ENCODE measurements at places on chromosomes 3 and 15.

DNA sequence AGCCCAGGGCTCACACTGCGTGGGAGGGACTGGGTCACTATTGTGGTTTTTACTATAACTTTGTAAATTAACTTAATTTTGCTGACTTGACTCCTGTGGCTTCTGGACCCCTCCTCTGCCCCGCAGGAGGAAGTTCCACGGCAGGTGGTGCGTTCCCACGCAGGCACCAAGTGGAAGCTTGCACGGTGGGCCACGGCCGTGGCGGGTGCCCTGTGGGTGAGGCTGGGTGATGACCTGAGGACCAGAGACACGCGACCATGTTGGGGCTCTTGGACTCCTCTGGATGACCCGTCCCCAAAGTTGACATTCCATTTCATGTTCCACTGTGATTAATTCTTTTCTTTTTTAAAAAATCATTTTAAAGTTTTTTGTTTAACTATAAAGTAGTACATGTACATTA is 89.0 kb downstream of the FBLN2 start:
- DNase-seq: no peak

GRCh38 chr15:80163897-80164296 is 11.1 kb downstream of the FAH start:
- DNase-seq: no peak

DNA sequence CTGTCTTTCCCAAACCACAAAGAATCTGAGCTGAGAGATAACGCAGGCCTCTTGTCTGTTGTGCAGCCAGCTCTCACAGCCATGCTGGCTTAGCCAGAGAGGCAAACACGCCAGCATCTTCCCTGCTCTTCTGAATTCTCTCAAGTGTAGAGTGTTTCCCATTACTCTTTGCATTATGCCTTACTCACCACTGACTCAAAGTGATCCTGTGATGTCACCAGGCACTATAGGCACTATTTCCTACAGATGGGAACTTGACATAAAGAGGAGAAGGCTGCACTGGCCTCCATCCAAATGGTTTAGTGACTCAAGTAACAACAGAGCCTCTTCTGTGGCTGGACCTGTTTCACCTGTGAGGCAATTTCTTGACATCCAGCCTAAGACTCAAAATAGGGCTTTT is 44.4 kb downstream of the PDZRN3 start:
- DNase-seq: no peak

DNA sequence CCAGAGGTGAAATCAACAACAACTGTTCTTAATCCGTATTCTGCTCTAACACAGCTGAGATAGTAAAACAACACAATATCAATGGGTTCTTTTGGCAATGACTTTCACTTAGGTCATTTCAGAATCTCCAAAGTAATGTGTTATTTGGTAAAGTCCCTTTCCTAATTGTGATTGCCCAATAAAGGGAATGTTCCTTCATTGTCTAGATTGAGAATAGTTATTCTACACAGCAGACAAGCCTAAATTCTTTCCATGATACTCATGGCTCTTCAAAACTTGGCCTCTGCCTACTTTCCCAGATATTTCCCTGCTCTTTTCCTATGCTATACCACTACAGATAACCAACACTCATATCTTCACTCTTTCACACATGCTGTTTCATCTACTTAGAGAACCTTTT is 219.8 kb downstream of the FMN1 start:
- DNase-seq: no peak

DNA sequence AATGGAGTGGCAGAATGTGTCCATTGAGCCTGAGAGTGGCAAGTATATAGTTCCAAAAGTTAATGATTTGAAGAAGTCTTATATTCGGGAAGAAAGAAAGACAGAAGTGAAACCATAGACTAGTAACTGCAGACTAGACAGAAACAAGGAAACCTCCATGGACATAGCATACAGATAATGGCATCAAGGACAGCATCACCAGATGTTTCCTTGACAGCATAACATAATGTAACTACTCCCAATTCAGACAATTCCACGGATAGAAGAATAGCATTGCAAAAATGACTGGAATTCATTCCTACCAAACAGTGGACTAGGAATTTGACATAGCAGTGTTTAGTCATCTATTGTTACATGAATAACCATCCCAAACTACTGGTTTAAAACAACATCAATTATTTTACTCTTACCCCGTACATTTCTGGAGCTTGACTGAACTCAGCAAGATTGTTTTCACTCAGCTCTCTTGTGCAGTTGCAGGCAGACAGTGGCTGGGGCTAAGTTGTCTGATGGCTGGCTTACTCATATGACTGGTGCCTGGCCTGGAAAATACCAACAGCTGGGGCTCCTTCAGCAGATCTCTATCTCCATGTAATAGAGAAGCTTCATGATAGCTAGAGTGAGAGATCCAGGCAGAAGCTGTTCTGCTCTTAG is 109.7 kb upstream of the GADL1 start:
- peak; percentile 94 for DNase-seq

GRCh38 chr15:72824112-72824511 is 40.6 kb upstream of the ADPGK start:
- no peak for DNase-seq

- DNase-seq: no peak
These were observed 534.5 kb upstream of the TBL1XR1 start for GRCh38 chr3:177731644-177732268.

GRCh38 chr3:112514527-112515128 is 15.4 kb upstream of the BTLA start:
- DNase-seq: no peak

GRCh38 chr15:39255760-39256159 is 325.1 kb upstream of the THBS1 start:
- DNase-seq: no peak

GRCh38 chr3:111635403-111635802 is 40.3 kb upstream of the ZBED2 start:
- DNase-seq: no peak

GRCh38 chr15:90675464-90675863 is 41.7 kb upstream of the BLM start:
- no peak for DNase-seq

DNA sequence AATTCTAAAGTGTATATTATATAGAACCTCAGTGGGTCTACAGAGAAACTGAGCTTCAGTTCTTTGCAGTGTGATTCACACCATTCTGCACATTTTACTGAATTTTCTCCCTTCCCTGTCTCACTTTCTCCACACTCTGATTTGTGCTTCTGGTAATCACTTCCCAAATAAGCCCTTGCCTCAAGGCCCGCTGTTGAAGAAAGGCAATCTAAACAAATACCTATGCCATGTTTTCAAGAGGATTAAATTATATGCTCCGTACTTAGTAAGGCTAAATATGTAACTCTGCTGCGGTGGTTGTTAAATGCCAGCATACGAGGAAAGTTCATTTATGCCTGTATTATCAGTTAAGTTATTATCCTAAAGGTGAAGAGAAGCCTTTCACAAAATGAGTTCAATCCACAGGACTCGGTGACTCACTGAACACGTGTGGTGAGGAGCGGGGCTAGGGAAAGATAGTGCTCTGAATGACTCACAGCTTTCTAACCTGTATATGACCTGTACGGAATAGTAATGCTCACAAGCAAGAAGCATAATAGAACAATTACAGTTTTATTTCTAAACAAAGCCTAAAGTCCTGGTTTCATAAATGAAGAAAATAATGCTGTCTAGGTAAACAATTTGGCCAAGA is 25.1 kb downstream of the CNTN6 start:
- DNase-seq: no peak

DNA sequence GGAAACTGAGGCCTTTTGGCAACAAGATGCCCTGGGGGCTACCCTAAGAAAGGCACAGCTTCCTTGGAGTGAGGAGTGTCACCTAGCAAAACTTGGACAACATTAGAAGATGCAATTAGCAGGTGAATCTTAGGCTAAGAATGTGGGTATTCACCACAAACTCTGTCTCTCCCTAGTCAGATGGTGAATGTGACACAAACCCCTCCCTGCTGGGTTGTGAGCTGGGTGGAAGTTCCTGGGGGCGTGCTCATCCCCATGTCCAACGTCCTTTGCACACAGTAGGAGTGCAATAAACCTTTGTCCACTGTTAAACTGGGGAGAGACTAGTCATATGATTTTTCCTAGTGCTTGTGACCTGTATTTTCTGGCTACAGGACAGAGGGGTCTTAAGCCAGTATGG is 67.1 kb upstream of the SH3GL3 start:
- DNase-seq: no peak

- DNase-seq: no peak
These were observed at the start of gene NOX5 for GRCh38 chr15:69014454-69014853. TSS of gene NOX5 (plus strand) at chr15:69014695. CDS start at chr15:69014736, 41 bp downstream.

DNA sequence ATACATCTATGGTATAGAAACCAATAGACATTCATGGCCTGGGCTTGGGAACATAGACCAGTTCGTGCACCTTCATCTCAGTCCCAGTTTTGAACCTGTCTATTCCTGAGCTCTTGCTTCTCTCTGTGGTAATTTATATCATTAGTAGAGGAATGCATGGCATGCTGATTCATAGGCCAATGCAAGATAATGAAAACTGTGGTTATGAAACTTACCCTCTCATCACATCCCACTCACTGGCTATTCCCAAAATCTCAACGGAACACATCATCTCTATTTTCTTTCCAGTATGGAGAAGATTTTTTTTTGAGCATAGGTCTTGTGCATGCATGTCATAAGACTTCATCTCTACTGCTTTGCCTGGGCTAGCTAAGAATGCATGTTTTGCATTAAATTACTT is 18.7 kb upstream of the P2RY12 start:
- DNase-seq: no peak

DNA sequence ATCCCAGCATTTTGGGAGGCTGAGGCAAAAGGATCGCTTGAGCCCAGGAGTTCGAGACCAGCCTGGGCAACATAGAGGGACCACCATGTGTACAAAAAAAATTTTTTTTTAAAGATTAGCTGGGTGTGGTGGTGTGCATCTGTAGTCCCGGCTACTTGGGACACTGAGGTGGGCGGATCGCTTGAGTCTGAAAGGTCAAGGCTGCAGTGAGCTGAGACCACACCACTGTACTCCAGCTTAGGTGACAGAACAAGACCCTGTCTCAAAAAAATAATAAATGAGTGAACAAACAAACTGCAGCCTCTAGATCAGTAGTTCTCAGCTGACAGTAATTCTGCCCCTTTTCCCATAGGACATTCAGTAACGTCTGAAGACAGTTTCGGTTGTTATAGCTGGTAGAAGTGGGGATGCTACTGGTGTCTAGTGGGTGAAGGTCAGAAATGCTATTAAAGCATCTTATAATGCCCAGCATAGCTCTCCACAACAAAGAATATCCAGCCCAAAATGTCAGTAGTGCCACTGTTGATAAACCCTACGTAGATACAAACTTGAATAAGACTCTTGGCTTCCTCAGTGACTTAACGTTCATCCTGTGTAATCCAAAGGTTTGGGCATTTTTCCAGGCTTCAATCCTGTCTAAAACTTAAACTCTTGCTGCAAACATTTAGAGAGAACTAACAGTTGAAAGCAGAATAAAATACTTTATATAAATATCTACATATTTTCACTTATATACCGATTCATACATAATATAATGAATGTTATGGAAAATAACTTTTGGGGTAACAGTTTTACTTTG is 10.6 kb downstream of the SMC4 start:
- no peak for DNase-seq

GRCh38 chr3:143098032-143098764 is 21.4 kb upstream of the CHST2 start:
- no peak for DNase-seq

- DNase-seq: no peak
These were observed 441.0 kb downstream of the TUSC7 start for GRCh38 chr3:117150628-117151027.

DNA sequence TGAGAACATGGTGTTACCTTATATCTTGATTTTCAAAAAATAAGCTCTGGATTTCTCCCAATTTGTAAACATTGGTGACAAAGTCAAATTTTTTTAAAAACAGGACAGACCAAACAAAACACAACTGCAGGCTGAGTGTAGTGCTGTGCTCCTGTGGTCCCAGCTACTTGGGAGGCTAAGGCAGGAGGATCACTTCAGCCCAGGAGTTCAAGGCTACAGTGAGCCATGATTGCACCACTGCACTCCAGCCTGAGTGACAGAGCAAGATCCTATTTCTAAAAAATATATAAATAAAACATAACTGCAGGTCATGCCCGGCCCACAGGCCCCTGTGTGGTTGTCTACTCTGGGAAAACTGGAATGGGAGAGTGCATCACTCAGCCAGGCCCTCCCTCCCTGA is 4.0 kb upstream of the ZXDC start:
- no peak for DNase-seq

- no peak for DNase-seq
These were observed 826 bp downstream of the CCDC66 start for GRCh38 chr3:56557831-56558170.

GRCh38 chr15:52006702-52007340 is 12.2 kb upstream of the MAPK6 start:
- no peak for DNase-seq

DNA sequence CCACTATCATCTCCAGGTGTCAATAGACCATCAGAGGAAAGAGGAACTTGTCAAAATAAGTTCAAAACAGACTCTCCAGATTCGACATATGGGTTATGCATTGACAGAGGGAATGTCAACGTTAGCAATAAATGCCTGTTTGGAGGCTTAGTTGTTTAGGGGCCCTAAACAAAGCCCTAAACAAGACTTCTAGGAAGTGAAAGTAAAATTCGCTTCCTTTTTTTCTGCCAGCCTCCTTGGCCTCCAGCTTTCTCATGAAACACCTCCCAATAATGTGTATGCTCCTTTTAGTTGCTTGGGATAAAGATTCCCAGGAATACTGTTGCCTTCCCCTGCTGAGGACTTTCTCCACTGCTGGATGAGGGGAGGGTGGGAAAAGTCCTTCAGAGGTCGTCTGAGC is 70.9 kb upstream of the ARNT2 start:
- no peak for DNase-seq

DNA sequence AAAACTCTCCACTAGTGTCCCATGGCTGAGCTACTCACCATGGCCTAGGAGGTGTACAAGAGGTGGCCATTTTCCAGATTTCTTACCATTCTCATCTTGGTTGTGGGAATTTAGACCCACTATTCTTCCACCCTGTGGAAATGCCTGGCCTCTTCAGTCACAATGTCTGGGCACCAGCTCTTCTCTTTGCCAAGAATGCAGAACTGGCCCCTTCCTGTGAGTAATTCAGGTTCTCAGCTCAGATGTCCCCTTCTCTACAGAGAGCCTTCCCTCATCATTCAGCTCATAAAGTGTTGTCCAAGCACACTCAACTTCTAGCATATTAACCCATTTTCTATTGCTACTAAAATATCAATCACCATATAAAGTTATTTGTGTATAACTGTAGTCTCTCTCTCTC is 575.5 kb upstream of the KCNMB2 start:
- peak; percentile 27 for DNase-seq

DNA sequence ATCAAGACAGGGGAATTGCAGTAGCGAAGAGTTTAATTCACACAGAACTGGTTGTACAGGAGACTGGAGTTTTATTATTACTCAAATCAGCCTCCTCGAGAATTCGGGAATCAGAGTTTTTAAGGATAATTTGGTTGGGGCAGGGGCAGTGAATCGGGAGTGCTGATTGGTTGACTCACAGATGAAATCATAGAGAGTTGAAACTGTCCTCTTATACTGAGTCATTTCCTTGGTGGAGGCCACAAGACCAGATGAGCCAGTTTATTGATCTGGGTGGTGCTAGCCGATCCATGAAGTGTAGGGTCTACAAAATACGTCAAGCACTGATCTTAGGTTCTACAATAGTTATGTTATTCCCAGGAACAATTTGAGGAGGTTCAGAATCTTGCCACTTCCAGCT is 5.3 kb upstream of the ZNF770 start:
- no peak for DNase-seq
